Stomach (tissue), 19 donors: ENCODE measurements at places on chromosomes 1 and 21. TPM values are rescaled to one million over a fixed set of nuclear protein-coding genes. Genes with fewer than 3 reads are reported as not detected.

The DNMT3L gene
- total RNA-seq: not detected

The TSTD1 gene
- 112 TPM for total RNA-seq

The F5 gene
- total RNA-seq: not detected

The GNAT2 gene
- total RNA-seq: not detected

The TEX38 gene
- total RNA-seq: not detected

The SPRR2A gene
- not detected for total RNA-seq

The FGR gene
- 6.7 TPM for total RNA-seq

The OR14C36 gene
- total RNA-seq: not detected

The IL12RB2 gene
- not detected for total RNA-seq

The KCNC4 gene
- total RNA-seq: 7.2 TPM

The ALPL gene
- 3.5 TPM for total RNA-seq

The MRPL20 gene
- total RNA-seq: 116 TPM

The EPRS1 gene
- total RNA-seq: 29.0 TPM

The OR2T29 gene
- not detected for total RNA-seq

The ANGEL2 gene
- total RNA-seq: 51.9 TPM

The PBX1 gene
- total RNA-seq: 113 TPM

The IVL gene
- not detected for total RNA-seq

- peak; percentile 55 for DNase-seq
These were observed 27.1 kb downstream of the FTCD start for GRCh38 chr21:46128106-46128932.

DNA sequence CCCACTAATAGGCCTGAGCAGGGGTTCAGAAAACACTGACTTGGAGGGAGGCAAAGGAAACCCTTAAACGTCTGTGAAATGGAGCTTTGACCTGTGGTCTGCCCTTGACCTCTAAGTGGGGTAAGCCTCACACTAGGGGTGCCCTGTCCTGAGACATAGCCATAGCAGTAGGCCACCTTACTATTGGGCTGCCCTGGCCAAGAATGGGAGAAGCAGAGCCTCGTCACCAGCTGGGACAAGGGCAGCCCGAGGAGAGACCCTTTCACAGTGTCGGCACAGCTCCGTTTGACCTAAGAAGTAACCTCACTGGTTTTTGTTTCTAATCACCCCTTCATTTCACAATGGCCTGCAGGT is 26.4 kb upstream of the IFNAR2 start:
- DNase-seq: no peak

DNA sequence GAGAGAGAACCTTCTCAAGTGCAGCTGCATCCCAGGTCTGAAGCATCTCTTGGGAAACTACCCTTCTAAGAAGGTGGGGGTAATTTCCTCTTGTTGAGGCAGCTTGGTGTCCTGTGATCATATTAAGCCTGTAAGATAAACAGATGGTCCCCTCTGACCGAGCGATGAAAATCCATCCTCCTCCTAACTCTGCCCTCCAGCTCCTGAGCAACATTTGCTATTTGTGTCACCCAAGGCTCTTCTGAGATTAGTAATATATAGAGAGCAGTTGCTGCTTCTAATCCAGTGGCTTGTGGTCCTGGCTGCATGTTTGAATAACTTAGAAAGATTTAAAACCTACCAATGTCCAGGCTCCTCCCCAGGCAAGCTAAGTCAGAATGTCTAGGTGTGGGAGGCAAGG is 123.7 kb downstream of the DISC1 start:
- DNase-seq: no peak

DNA sequence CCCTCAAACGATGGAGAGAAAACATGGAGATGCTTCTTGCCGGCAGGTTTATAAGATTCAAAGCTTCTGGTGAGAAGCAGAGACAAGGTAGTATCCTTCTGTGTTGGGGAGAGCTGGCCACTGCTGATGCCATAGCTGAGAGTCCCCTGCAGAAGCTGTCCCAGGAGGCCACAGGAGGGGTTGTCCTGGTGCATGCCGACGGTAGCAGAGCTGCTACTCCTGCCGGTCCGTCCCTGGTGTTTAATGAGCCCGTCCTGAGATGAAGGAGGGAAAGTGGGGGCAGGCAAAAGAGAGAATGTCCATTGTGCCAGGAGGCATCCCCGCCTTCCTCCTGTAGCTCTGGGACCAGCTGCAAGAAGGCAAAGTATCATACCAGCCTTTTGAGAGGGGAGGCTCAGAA is 10.4 kb upstream of the C2CD2 start:
- DNase-seq: no peak

GRCh38 chr21:42580076-42580792 is 66.6 kb downstream of the SLC37A1 start:
- DNase-seq: no peak

GRCh38 chr1:218823291-218823900 is 350.3 kb upstream of the LYPLAL1 start:
- no peak for DNase-seq

DNA sequence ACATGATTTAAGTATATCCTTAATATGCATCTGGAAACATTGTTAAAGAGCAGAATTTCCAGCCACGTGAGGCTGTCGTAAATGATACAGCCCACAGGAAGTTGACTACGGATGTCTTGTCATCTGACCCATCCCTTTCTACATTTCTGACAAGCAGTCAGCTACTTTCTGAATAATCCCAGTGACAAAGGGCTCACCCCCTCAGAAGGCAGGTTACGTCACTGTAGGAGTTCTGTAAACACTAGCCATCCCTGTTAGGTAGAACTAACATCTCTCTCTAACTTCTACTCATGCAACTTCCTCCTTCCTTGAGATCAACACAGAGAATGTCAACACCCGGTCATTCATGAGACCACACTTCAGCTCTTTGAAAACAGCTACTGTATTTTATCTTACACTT is 259.2 kb downstream of the GREM2 start:
- no peak for DNase-seq

- DNase-seq: peak; percentile 46
These were observed 9.6 kb downstream of the UQCRHL start for GRCh38 chr1:15797614-15798390.

GRCh38 chr1:176904057-176904751 is 260.3 kb downstream of the ASTN1 start:
- peak; percentile 37 for DNase-seq

DNA sequence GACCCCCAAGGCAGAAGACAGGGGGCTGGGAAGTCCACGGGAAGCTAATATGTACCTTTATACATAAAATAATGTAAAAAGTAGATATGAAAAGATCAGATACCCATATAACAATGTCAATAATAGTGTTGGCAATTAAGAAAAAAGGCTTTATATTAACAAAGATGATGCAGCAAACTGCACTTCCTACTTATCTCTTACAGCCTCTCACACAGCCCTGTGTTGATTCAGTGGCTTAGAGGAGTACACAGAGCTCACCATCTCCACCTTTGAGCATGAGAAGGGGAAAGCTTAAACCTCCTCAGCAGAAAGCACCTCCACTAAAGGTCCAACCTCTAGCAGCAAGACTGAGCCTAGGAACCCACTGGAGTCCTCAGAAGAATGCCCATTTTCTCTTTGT is 7.2 kb upstream of the VSIG8 start:
- no peak for DNase-seq

DNA sequence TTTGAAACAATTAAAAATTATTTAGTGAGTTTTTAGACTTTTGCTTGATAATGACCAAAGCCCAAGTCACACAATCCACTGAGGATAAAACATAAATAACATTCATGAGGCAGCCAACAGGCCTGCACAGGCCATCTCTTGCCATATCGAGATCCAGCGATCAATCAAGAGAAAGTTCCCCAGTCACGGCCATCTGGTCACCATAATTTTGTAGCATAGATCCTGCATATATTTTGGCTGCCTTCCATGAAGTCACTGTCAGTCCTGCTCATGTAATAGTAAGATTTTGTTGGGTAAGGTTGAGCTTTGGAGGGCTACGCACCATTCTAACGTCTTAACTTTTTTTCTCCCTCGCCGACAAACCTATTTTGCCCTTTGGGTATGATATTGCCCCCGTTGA is 17.5 kb downstream of the KPNA6 start:
- DNase-seq: no peak

DNA sequence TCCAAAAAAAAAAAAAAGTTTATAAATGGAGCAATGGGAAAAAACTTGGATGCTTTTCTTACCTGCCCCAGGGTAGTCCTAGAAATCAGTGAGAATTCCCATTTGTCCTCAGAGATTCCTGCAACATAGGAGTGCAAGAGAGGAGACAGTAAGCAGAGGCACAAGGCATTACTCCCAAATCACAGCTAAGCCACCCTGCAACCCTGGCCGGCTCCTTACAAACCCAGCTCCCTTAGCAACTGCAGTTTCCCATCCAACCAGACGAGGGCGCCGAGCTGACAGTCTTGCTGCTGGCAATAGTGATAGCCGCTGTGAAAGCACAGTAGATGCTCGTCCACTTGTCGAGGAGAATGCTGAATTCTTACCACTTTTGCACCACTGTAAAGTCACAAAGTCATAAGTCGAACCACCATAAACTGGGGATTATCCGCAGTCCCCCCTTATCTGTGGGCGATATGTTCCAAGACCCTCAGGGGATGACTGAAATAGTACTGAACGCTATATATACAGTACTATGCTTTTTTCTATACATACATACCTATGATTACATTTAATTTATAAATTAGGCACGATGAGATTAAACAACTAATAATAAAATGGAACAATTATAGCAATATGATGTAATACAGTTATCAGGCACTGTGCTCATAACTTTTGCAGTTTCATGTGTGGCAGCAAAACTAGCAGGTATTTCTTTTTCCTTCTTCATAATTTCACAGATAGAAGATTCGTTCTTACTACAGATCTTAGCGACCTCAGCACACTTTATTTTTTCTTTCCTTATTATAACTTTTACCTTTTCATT is 6.0 kb upstream of the PITHD1 start:
- peak; percentile 93 for DNase-seq

DNA sequence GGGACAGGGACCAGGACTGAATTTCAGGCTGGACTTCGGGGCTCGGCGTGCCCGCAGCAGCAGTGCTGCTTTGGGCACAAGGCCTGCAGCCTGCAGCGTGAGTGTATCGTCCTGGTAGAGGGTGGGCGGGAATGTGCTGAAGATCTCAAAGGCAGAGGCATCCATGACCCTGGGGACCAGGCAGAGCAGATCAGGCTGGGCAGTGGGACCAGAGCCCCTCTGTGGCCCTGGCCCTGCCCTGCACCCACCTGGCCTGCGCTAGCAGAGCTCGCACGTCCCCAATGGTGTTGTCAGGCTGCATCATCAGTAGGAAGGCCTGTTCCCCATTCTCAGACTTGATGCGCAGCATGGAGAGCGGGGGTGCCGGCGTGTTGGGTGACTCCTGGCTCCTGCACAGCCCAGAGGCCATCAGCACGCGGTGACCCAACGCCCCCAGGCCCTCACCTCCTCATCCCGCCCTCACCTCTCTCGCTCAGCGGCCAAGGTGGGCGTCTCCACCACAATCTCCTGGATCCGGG is 2.6 kb downstream of the SH3BGRL3 start:
- DNase-seq: no peak

- DNase-seq: no peak
These were observed 6.5 kb downstream of the CNST start for GRCh38 chr1:246572785-246573184.

- DNase-seq: no peak
These were observed 602.2 kb upstream of the ADAMTS5 start for GRCh38 chr21:27569091-27569490.

- peak; percentile 75 for DNase-seq
These were observed 75.3 kb upstream of the ARTN start for GRCh38 chr1:43858324-43858723.

- no peak for DNase-seq
These were observed 128.4 kb downstream of the GRIK3 start for GRCh38 chr1:36905941-36906340.

DNA sequence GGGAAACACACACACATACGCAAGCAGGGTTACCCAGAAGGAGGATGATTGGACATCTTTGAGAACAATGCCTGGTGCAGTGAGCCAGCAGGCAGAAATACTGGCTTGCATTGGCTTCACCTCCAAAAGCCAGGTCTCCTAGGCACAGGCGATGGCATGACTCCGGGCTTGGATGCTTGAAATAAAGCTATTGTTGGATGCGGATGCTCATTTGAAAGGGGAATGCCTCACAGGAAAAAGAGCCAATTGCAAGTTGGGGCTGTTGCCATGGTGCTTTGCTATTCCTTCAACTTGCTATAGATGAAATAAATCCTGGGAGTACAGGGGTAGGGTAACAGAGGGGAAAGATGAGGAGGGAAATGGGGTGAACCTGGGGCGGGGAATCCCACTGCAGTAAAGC is 180.7 kb upstream of the SGIP1 start:
- DNase-seq: no peak

DNA sequence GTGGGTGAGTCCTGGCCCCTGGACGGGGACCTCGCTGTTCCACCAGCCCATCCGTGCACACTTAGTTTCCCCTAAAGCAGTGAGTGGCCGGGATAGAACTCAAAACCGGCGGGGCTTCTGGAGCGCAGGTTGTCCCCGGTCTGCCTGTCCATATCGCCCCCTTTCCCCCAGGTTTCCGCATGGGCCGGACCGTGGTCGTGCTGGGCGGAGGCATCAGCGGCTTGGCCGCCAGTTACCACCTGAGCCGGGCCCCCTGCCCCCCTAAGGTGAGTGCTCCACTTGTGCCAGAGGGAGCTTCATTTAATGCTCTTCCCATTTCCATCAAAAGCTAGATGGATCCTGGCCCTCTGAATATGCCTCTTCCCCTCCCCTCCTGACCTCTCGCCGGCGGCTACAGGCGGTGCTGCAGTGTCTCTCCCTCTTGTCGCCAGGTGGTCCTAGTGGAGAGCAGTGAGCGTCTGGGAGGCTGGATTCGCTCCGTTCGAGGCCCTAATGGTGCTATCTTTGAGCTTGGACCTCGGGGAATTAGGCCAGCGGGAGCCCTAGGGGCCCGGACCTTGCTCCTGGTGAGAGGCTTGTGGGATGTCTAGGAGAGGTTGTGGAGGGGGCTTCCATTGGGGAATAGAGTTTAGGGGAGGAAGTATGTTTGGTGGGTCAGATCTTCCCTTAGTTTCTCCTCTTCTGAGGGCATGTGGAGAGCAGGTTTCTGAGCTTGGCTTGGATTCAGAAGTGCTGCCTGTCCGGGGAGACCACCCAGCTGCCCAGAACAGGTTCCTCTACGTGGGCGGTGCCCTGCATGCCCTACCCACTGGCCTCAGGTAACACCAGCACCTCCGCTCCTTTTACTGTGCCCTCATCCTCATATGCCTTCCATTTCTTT is 683 bp downstream of the PPOX start:
- peak; percentile 58 for DNase-seq

GRCh38 chr1:102191723-102192122 is 195.0 kb upstream of the OLFM3 start:
- DNase-seq: peak; percentile 79

GRCh38 chr1:31923901-31924535 is 14.2 kb downstream of the PTP4A2 start:
- peak; percentile 55 for DNase-seq

GRCh38 chr1:119594376-119594775 is 53.7 kb downstream of the ZNF697 start:
- no peak for DNase-seq

DNA sequence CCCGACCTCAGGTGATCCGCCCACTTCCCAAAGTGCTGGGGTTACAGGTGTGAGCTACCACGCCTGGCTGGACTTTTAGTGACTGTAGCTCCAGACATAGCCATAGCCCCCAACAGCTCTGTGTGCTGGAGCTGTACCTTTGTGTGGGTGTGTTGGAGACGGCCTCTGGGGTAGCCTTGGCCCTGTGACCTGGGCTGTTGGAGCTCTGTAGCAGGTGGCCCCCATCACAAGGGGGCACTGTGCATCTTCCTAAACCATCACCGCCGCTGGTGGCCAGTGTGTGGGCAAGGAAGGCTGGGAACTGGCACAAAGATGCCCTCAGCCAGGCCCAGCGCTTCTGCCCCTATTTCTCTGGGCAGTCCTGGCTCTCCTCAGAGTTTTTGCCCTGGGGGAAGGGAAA is 38.4 kb upstream of the FOXO6 start:
- peak; percentile 71 for DNase-seq

- DNase-seq: no peak
These were observed 59.8 kb upstream of the ETV3 start for GRCh38 chr1:157197906-157198435.
